ENCODE measurements at places on chromosomes 2 and 18.
A peak's percentile ranks its signal among the peaks of the same experiment; 100 is the strongest.

- no peak for DNase-seq
These were observed 1.3 kb upstream of the GPC1 start for GRCh38 chr2:240433973-240434727.

GRCh38 chr2:62473246-62473827, 32.7 kb downstream of the TMEM17 start:
- DNase-seq = no peak

GRCh38 chr2:38626326-38627035, 23.8 kb upstream of the HNRNPLL start:
- peak; percentile 77 for DNase-seq

DNA sequence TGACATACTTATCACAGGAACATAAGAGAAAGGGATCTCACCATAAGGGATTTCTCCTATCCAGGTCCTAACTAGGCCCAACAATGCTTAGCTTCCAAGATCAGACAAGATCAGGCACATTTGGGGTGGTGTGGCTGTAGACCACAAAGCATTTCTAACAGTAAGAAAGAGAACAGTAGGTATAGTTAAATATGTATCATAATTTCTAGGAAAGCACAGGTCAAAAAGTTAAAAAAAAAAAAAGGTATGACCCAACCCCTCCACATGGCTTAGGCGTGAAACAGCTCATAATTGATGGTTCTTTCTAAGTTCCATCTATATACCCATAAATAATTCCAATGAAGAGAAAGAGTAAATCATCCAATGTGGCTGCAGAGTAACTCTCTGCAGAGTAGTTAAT, 6.9 kb downstream of the PRKD3 start:
- DNase-seq = no peak

- DNase-seq = no peak
These were observed 27.3 kb upstream of the C2orf66 start for GRCh38 chr2:196836440-196836839.

- DNase-seq = peak; percentile 39
These were observed 86.7 kb upstream of the MSTN start for GRCh38 chr2:190149200-190149599.

DNA sequence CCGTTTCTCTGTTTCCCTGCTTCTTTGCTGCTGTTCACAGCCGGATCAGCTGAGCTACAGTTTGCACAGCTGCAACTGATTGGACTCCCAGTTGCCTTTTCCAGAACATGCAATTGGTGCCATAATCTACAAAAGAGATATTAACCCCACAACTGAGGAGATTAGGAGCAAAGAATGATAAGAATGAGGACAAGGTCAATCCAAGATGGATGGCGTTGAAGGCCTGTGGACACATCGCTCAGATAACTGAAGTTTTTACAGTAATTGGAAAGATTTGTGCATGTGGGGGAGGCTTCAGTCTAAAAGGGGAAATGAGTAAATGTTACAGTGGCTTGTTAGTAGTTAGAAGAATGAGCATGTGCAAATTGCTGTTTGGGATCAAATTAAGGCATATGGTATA, 263.2 kb downstream of the TGIF1 start:
- no peak for DNase-seq

DNA sequence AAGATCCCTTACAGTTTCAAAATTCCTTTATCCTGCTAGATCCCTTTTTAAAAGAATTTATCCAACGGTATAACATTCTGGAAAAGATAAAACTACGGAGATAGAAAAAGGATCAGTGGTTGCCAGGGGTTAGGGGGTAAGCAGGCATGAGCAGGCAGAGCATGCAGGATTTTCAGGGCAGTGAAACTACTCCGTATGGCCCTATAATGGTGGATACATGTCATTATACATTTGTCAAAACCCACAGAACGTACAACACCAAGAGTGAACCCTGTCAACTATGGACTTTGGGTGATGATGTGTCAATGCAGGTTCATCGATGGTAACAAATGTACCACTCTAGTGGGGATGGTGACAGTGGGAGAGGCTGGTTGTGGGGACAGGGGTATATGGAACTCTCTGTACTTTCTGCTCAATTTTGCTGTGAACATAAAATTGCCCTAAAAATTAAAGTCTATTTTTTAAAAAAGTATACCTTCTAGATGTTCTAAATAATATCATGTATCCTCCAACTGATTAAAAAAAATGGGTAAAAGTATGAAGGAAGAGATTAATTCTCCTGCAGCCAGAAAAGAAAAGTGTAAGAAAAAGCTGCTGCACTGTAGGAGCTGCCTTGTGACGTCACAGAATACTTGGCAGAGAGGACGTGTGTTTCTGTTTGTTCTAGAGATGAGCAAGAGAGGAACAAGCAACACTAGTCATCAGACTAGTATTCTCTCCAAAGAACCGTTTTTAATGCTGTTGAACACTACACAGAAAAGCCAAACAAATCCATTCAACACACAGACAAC, 23.6 kb downstream of the ANKRD44 start:
- peak; percentile 82 for DNase-seq

DNA sequence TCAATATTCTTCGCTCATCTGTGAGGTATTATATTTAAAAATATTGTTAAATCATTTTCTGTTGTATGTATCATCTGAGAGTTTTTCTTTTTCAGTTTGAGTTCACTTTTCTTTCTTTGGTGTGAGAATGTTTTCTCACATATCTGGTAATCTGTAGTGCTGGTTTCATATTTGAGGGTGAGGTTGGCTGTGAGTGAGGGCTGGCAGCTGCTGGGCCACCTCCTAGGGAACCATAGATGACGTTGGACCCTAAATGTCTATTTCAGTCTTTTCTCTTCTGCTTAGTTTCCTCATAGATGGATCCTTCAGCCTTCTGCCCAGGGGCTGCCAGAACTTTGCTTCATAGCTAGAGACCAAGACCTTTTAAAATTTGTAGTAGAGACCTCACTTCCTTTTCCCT, 33.5 kb downstream of the MGAT5 start:
- DNase-seq = no peak

- DNase-seq = no peak
These were observed 505.5 kb downstream of the LRRTM4 start for GRCh38 chr2:77016443-77017354.

DNA sequence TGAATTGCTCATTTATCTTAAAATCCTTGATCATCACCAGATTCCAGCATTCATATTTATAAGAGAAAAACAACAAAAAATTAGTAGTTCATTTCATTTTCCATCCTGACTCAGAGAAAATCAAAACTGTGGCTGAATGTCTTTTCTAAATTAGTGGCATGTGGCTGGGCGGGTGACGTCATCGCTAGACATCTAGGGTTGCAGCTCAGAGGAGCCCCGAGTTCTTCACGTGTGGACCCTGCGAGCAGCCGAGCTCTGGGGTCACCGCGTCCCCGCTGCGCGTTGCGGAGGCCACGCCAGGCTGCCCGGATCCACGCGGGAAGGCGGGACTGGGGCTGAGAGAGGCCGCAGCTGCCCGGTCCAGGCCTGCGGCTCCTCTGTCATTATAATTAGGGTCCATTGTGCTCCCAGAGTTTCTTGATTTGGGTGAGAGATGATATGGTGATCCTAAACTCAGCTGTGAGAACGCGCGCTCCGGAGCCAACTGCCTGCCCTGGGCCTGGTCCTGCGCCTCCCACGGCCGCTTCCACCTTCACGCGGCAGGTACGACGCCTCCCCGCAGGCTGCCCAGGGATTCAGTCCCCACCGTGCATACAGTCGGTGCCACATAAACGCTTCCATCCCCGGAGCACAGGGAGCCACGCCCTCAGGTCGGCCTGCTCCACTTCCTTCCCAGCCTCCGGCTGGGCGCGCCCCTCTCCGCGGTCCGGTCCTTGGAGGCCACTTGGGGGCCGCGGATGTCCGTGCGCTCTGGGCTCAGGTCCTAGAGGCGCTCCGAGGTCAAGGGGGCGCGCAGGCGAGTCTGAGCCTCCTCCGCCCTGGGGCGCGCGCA, 56.5 kb downstream of the TMEM18 start:
- DNase-seq = no peak

- DNase-seq = no peak
These were observed 302.9 kb upstream of the NXPH2 start for GRCh38 chr2:139083121-139083520.

DNA sequence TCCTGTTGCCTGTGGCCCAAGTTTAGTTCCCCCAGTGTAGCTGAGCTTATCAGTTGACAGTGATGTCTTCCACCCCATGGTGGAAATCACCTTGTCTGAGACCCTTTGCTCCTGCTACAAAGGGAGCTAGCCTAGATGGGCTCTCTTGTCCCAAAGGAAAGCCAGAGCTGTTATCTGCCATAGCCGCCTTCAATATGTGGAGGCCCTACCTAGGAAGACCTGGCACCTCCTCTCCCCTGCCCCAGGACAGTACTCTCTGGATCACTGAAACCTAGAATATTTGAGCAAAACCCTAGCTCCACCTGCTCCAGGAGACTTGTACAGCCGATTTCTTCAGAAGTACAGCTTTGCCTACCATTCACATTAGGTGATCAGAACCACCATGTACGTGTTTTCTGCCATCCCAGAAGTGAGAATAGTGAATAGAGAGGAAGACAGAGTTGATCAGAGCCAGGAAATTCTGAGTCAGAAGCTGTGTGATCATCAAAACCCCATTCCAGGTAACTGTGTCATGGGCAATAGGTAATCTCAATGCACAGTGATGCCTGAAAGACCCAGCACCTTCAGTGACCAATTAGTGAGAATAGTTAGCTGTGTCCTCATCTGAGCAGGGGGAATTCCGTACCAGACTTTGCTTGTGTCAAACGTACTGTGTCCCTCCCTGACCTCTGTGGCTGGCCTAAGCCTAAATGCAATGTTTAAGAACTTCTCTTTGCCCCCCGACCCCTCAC, 138.4 kb upstream of the ALPP start:
- no peak for DNase-seq

DNA sequence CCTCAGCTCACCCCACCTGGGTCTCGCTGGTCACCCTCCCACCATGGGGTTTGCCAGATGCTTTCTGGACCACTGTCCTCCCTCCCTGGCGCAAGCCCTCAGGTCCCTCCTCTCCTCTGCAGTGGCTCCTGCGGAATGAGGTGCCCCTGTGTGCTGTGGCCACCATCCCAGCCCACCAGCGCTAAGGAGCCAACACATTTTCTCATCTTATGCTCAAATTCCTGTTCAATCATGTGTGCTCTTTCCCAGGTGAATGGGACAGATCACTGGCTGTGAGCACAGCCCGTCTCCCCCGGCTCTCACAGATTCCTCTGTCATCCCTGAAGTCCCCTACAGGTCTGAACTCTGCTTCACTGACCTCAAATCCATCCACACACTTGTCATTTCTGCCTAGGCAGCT, 15.2 kb upstream of the CCDC74B start:
- DNase-seq = no peak

DNA sequence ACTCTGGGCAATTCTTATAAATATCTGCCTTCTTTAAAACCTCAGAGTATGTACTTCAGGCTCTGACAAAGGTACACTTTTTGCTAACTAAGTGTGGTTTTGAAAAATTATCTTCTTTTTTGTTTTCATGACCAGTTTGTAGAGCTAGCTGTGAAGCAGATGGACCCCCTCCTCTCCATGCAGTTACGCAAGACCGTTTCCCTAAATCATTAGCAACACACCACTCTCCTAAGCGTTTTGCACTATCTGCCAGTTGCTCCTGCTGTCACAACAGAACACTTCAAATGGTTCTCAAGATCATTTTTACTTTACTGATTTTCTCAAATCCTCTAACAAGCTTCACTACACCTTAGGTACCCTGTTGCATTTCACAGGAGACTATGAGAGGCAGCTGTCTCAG, 53.3 kb downstream of the GULP1 start:
- DNase-seq = no peak

DNA sequence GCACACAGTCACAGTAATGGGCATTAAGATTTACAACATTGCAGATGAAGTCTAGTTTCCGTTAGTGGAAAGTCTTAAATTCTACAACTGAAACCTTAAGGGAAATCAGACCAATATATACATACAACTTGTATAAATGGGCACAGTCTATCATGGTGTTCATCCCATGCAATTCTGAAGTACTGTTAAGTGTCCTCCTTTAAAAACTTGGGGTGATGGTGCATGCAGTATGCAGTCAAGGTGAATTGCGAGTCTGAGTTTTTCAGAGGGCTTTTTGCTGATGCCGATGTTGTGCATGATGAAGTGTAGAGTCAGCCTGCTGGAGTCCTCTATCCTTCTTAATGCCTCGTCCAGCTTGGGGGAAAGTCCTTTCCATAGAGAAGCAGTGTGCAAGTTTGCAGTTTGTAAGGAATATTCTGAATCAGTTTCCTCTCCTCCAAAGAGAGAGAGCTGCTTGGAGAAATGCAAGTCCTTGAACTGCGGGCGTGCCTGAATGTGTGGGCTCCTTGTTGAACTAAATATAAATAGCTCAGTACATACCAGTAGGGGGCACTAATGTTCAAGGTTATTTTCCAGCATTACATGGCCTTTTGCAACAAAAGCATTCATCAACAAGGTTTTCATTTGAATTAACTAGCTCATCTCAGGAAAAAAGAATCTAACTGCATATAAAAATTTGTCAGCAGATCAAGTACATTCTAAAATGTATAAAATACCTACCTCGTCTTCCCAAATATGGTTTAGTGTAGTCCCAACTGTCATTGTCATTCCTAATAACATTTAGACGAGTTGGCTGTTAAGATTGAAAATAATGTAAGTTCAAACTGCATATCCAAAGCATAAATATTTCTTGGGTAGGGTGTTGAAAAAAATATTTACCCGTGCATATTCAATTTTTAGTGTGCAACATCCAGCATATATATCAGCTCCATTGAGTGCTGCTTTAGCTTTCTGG, 21.3 kb downstream of the HNRNPLL start:
- DNase-seq = peak; percentile 88

GRCh38 chr2:168212866-168213265, 34.5 kb downstream of the STK39 start:
- DNase-seq = no peak

DNA sequence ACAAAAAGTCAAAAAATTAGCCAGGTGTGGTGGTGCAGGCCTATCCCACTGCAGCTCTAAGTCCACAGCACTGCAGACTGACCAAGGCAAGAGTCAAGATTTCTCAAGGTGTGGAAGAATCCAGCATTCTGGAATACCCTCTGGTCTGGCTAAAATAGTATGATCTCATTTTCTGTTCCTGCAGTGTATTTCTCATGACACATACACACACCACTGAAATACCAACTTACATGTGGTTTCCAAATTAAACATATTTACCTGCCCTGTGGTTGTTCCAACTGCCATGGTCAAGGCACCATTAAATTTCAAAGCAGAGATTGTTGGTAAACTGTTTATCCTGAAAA, 30.9 kb downstream of the NOL10 start:
- DNase-seq = no peak

DNA sequence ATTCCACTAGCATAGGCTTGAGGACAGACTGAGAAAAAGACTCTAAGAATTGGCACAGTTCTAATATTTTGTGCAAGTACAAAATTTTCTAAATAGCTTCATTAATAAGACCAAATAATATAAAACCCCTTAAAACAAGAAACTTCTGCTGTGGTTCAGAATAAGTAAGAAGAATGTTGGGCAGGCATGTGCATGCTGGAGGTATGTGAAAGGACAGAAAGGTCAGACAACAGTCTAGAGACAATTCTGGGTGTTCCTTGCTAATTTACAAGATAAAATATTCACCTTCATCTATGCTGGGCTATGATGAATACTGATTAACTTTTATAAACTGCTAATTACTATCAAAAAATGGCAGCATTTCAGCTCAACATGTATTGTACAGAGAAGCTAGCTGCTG, 14.9 kb downstream of the CEBPZOS start:
- DNase-seq = no peak

GRCh38 chr18:2036086-2036485, 535.2 kb downstream of the METTL4 start:
- no peak for DNase-seq

- DNase-seq = no peak
These were observed 66.7 kb downstream of the PDE1A start for GRCh38 chr2:182359990-182360662.

All from CD4-positive, alpha-beta T cell treated with Interleukin-17A for 1 hour (primary cell).